SJSA1 (cell line): ENCODE measurements at places on chromosomes 6 and 20. TPM values are rescaled to one million over a fixed set of nuclear protein-coding genes. Genes with fewer than 3 reads are reported as not detected.

DNA sequence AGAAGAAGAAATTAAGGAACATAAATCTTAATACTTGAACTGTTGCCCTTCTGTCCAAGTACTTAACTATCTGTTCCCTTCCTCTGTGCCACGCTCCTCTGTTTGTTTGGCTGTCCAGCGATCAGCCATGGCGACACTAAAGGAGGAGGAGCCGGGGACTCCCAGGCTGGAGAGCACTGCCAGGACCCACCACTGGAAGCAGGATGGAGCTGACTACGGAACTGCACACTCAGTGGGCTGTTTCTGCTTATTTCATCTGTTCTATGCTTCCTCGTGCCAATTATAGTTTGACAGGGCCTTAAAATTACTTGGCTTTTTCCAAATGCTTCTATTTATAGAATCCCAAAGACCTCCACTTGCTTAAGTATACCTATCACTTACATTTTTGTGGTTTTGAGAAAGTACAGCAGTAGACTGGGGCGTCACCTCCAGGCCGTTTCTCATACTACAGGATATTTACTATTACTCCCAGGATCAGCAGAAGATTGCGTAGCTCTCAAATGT, 17.1 kb downstream of the IRF4 start:
- no peak overlapping the region for H3K4me3 ChIP-seq
- H3K4me1 ChIP-seq: peaks cover 4% of the 10 kb centered on the region; the same call in 1 of the 2 replicates
- peaks cover 14% of the 10 kb centered on the region; the same call in 1 of the 2 replicates for H3K27me3 ChIP-seq
- no peaks in the 10 kb centered on the region for H3K36me3 ChIP-seq
- peak; percentile 54 for DNase-seq

DNA sequence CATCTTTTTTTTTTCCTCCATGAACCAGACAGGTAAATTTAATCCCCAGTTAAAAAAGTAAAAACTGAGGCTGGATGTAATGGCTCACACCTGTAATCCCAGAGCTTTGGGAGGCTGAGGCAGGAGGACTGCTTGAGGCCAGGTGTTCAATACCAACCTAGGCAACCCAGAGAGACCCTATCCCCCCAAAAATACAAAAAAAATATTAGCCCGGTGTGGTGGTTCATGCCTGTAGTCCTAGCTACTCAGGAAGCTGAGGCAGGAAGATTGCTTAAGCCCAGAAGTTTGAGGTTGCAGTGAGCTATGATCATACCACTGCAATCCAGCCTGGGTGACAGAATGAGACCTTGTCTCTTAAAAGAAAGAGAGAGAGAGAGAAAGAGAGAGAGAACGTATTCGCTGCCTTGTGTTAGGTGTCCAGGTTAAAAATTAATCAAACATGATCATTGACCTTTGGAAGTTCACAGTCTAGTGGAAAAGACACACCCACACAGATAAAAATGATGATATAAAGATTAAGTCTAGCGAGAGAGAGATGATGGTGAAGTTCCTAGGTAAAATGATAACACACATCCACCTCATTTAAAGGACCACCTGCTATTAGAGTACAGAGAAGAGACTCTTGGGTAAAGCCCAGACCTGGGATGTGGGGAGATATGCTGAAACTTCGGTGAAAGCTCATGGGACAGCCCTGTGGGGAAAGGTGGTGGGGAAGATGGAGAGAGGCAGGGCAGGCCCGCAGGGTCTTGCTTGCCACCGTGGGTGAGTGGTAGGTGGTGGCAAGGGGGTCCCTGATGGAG, 4.8 kb upstream of the NHSL1 start:
- no peaks in the 10 kb centered on the region for H3K36me3 ChIP-seq
- no peak for DNase-seq
- no peaks in the 10 kb centered on the region for H3K4me1 ChIP-seq

DNA sequence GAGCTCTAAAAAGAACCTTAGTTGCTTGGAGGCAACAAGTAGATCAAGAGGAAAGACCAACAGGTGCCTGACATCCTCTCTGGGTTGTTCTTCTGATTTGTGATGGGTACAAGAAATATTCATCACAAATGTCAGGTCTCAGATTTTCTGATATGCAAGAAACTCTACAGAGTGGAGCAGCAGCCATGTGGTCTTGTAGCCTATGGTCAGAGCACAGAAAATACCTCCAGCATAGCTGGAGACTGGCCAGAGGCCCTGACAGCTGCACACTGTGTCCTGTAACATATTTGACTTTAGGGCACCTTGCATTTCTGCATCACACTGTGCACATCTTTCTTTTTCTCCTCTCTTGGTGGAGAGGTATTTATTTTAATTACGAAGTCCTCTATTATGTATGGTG, 116.3 kb downstream of the GMPR start:
- no peaks in the 10 kb centered on the region for H3K36me3 ChIP-seq
- peaks cover 33% of the 10 kb centered on the region for H3K4me1 ChIP-seq
- no peak overlapping the region for H3K4me3 ChIP-seq
- DNase-seq: no peak

- 0 out of 2 replicates have a peak within 1 kb of the TSS, but pooled peaks have one; percentile 0 for H3K27ac ChIP-seq
- H3K36me3 ChIP-seq: no peaks in the 10 kb centered on the region; the same call in 1 of the 2 replicates
- peak within 1 kb of the TSS; percentile 41 for H3K4me3 ChIP-seq
- no peaks in the 10 kb centered on the region for H3K4me1 ChIP-seq
- peaks cover 5% of the 10 kb centered on the region; the same call in 1 of the 2 replicates for H3K27me3 ChIP-seq
Measured at GRCh38 chr6:10886691-10887502, at the start of gene SYCP2L. Gene SYCP2L, plus strand, starts transcription at chr6:10887052. Its CDS starts 75 bp downstream, at chr6:10887127.

DNA sequence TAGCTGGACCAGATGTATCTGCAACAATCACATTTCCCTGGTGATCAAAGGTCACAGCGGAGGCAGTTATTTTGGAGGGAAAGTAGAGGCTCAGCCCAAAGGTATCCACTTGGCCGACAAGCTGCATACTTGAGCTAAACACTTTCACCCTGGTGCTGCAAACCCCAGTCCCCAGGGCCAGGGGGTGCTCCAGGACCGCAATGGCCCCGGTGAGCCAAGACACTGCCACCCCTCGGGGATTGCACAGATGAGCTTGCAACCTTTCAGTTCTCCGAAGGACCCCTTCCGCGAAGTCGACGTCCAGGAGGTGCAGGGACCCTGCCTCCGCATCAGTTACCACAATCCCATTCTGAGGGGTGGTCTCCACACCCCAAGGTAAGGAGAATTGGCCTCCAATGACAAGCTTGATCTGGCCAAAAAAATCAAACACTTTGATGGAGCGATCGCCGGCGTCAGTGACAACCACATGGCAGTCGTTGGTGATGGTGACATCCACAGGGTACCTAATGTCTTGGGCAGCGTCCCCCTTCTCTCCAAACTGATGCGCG, 823 bp downstream of the NHLRC1 start:
- H3K27ac ChIP-seq: no peak overlapping the region
- no peak overlapping the region for H3K4me3 ChIP-seq
- DNase-seq: no peak
- peaks cover 20% of the 10 kb centered on the region for H3K4me1 ChIP-seq
- no peaks in the 10 kb centered on the region for H3K36me3 ChIP-seq
- no peaks in the 10 kb centered on the region for H3K27me3 ChIP-seq

- H3K27me3 ChIP-seq: peaks cover 19% of the 10 kb centered on the region
- H3K4me3 ChIP-seq: no peak overlapping the region
- no peaks in the 10 kb centered on the region for H3K36me3 ChIP-seq
- no peak overlapping the region for H3K27ac ChIP-seq
Measured at GRCh38 chr20:751761-752160, 16.5 kb downstream of the SLC52A3 start.

DNA sequence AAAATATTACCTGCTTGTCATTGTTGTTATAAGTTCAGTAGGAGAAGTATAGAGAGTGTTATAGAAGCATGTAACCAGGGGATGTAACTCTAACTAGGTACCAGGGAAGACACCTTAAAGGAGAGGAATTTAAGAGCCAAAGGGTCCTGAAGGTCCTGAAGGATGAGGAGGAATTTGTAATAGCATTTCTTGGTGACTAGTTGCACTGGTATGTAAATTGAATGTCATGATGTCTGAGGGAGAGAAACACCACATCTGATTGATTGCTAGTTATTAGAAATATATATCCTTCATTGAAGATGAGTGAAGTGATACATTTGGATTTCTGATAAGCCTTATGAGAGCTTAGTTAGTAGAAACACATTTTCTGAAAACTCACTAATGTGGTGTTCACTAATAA, 643.8 kb downstream of the RFPL4B start:
- H3K27me3 ChIP-seq: no peaks in the 10 kb centered on the region
- DNase-seq: no peak
- H3K4me3 ChIP-seq: no peak overlapping the region
- no peak overlapping the region for H3K27ac ChIP-seq
- H3K36me3 ChIP-seq: no peaks in the 10 kb centered on the region

- no peaks in the 10 kb centered on the region for H3K36me3 ChIP-seq
- H3K4me3 ChIP-seq: no peak overlapping the region
- no peak overlapping the region for H3K27ac ChIP-seq
- no peaks in the 10 kb centered on the region for H3K27me3 ChIP-seq
- H3K4me1 ChIP-seq: no peaks in the 10 kb centered on the region
- no peak for DNase-seq
Measured at GRCh38 chr6:11885159-11885558, 106.6 kb upstream of the ADTRP start.

GRCh38 chr20:55271371-55271770, 733.9 kb downstream of the CBLN4 start:
- no peak for DNase-seq
- no peak overlapping the region for H3K27ac ChIP-seq
- no peak overlapping the region for H3K4me3 ChIP-seq
- no peaks in the 10 kb centered on the region for H3K27me3 ChIP-seq

DNA sequence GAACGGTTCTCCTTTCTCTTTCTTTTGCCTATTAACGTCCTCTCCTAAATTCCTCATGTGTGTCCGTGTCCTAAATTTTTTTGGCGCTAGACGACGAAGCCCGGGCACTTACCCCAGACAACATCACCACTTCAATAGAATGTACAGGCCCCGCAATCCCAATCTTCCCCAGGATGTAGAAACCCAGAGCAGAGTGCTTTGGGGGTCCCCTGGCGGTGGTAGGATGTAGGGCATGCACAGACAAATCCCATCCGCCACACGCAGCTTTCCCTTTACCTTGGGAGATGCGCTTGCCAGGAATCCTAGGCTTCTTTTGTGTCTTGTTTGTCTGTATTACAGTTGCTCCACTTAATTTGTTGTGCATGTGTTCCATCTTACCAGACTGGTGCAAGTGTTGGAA, 417.3 kb upstream of the ARID1B start:
- H3K4me1 ChIP-seq: no peaks in the 10 kb centered on the region
- H3K27ac ChIP-seq: no peak overlapping the region
- no peaks in the 10 kb centered on the region for H3K27me3 ChIP-seq
- no peak overlapping the region for H3K4me3 ChIP-seq

- H3K27me3 ChIP-seq: no peaks in the 10 kb centered on the region
- H3K27ac ChIP-seq: no peak overlapping the region
- H3K4me1 ChIP-seq: peaks cover 8% of the 10 kb centered on the region
- no peak overlapping the region for H3K4me3 ChIP-seq
Measured at GRCh38 chr6:41687501-41688175, 47.8 kb downstream of the TFEB start.

DNA sequence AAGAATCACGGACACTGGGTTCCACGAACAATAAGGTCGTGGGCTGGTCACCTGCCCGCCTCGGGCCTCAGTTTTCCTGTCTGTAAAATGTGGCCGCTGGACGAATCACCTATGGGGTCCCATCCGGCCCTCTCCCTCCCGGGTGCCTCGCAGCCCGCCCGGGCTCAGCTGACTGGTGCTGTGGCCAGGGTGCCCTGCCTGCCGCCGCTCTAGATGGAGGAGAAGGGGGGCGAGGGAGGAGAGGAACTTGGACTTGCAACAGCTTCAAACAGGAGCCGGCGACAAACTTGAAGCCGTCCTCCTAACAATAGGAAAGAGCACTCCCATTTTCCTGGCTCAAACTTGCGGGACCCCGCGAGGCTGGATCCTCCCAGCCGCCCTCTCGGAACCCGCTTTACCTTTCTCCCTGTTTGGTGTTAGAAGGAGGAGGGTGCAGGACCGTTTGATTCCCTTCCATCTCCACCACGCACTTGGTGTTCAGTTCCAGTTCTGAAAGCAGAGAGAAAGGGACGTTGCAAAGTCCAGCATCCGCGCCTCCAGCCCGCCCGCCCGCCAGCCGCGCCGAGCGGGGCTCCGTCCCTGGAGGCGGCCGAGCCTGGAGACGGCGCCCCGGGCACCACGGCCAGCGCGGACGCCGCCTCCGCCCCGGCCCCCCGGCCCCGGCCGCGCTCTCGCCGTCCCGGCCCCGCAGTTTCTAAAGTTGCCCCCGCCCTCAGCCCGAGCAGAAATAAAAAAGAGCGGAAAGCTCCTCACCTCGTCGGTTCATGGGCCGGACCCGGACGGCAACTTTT, 584 bp downstream of the KIF13A start:
- H3K27ac ChIP-seq: peak overlapping the region; percentile 22; the same call in 1 of the 2 replicates
- peaks cover 22% of the 10 kb centered on the region for H3K4me1 ChIP-seq
- H3K36me3 ChIP-seq: peaks cover 18% of the 10 kb centered on the region
- DNase-seq: peak; percentile 73
- peak overlapping the region; percentile 93 for H3K4me3 ChIP-seq

DNA sequence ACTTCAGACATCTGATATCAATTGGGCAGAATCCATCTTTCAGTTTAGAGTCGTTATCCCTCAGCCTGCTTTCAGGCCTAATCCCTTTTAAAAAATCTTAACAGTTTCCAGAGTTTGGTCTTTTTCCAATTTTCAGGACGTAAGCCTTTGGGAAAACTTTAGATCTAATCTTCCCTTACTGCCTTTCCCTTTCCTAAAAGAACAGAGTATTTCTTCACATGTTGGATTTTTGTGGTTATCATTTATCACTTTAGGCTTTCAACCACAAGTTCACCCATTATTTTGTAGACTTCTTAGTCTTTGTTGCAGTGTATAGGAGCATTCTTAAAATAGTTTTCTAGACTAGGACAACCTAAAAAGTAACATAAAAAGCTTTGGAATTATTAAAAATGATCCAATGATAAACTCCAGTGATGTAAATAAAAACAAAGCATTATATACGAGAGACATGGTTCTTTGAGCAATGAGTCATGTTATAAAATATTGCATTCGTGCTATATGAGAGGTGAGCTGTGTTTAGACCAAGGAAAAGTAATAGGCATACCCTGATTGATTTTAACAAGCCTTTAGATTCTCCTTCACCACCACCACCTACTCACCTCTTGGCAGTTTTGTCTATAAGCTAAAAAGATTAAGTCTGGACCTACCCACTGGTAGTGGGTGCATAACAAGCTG, 90.4 kb upstream of the MCHR2 start:
- H3K27ac ChIP-seq: peak overlapping the region; percentile 37
- peaks cover 29% of the 10 kb centered on the region for H3K4me1 ChIP-seq
- no peaks in the 10 kb centered on the region for H3K27me3 ChIP-seq
- peak; percentile 44 for DNase-seq
- H3K4me3 ChIP-seq: no peak overlapping the region

- no peak overlapping the region for H3K4me3 ChIP-seq
- peaks cover 7% of the 10 kb centered on the region for H3K27me3 ChIP-seq
- no peaks in the 10 kb centered on the region for H3K4me1 ChIP-seq
- no peak for DNase-seq
Measured at GRCh38 chr20:34185766-34186620, 55.2 kb upstream of the ASIP start.

NOL4L gene
- total RNA-seq: 11.4 and 13.4 TPM in 2 replicates

KCNQ5 gene
- 0.38 and 0.97 TPM in 2 replicates for total RNA-seq

CALHM4 gene
- total RNA-seq: not detected in 2 replicates

F13A1 gene
- total RNA-seq: 0.45 TPM in 1 of 2 replicates, not detected in the other

OXT gene
- total RNA-seq: not detected in 2 replicates

SLC22A7 gene
- not detected in 2 replicates for total RNA-seq

MYB gene
- 0.16 TPM in 1 of 2 replicates, not detected in the other for total RNA-seq

PTGIS gene
- not detected in 2 replicates for total RNA-seq

PAX1 gene
- total RNA-seq: not detected in 2 replicates

TTBK1 gene
- not detected in 2 replicates for total RNA-seq

NHLRC1 gene
- total RNA-seq: 1.3 and 4.6 TPM in 2 replicates

CLVS2 gene
- not detected in 2 replicates for total RNA-seq

SLC12A5 gene
- total RNA-seq: not detected in 2 replicates

SMIM28 gene
- total RNA-seq: not detected in 2 replicates
